ENCODE measurements at places on chromosomes 3 and 15.
A peak's percentile ranks its signal among the peaks of the same experiment; 100 is the strongest.

GRCh38 chr3:133032301-133032700, 5.9 kb upstream of the TMEM108 start:
- no peaks in the 10 kb centered on the region for H3K36me3 ChIP-seq
- no peaks in the 10 kb centered on the region for H3K27me3 ChIP-seq
- DNase-seq = no peak
- H3K27ac ChIP-seq = no peak overlapping the region
- peaks cover 12% of the 10 kb centered on the region for H3K4me1 ChIP-seq

DNA sequence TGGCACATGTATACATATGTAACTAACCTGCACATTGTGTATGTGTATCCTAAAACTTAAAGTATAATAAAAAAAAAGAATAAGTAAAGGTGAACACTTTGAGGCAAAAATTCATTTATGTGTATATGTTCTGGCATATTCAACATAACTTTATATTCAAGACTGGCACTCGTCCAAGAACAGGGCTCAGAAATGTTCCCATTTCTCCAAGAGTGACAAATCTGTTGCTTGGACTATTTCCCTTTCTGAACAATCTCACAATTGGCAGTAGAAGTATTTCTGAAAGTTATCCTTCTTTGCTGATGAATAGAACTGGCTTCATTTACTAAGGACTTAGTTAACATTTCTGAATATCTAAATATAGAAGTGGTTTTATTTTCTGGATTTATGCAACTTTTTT, 212.8 kb downstream of the ADAMTSL3 start:
- H3K27ac ChIP-seq = no peak overlapping the region
- no peaks in the 10 kb centered on the region for H3K4me1 ChIP-seq
- H3K27me3 ChIP-seq = no peaks in the 10 kb centered on the region
- no peaks in the 10 kb centered on the region for H3K36me3 ChIP-seq
- no peak for DNase-seq

DNA sequence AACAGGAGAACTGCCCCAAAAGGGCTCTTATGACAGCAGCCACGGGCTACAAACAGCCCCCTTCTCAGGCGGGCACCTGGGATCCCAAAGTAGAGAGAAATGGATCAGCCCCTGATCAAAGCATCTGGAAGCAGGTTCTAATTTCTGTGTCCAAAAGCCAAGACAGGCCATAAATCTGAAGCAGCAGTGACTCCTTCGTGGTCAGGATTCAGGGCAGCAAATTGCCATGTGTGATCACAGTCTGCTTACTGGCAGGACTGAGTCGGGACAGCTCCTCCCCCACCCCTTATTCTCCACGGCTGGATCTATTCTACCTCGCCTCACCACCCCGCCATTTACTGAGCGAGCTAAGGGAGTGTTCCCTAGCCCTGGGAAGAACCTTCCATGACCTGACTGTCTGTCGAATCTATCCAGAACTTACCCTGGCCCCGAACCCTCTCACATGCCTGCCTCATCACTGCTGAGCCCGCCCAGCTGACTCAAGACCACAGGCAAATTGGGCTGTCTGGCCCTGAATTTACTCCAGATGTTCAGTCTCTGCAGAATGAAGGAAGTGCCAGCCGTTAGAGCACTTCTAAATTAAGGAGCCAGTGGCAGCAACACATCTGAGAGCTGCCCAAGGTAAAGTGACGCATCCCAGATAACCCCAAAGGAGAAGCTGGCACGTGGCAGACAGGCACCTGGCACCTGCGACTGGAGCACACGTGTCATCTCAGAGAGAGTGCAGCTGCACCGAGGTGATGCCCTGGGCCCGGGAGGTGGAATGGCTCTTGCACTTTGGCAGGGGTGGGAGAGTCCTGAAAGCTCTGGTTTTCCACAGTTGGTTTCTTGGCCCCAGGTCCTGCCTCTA, 1.3 kb downstream of the LRRC15 start:
- DNase-seq = no peak
- no peak overlapping the region for H3K4me3 ChIP-seq
- peaks cover 3% of the 10 kb centered on the region for H3K4me1 ChIP-seq
- no peak overlapping the region for H3K27ac ChIP-seq
- H3K27me3 ChIP-seq = peaks cover 5% of the 10 kb centered on the region

- peaks cover 3% of the 10 kb centered on the region for H3K36me3 ChIP-seq
- H3K4me3 ChIP-seq = peak overlapping the region; percentile 53
- H3K4me1 ChIP-seq = peaks cover 36% of the 10 kb centered on the region
- H3K27me3 ChIP-seq = peaks cover 12% of the 10 kb centered on the region
- H3K27ac ChIP-seq = peak overlapping the region; percentile 26
Measured at GRCh38 chr15:65050270-65050669, 5.1 kb downstream of the SLC51B start.

DNA sequence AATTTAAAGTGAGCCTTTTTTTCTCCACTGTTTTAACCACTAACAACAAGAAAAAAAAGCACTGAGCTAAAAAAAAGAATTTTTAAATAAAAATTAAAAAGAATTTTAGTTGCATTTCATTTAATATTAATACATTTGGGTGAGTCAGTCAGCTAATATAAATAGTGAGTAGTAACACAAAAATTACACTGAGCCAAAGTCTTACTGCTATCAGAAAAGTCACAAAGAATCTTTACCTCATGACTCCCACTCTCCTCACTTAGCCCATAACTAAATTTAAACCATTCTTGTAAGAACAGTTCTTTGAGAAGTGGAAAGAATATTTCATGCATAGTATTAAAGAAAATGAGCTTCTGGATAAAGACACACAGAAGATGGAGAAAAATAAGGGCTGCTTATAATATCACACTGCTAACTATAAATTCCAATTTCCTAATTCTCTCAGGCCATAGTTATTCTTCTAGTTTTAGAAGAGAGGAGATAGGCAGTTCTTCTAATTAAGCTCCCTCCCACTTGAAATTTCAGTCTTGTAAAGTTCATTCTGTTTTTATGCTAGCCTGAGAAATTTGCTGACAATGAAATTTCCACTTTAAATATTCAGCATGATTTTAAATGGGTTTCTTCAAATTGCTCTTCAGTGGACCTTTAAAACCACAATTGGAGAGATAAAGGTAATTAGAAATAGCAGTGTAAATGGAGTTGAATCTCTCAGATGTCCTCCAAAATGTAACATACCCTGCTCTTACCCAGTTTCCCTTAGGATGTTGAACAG, 17.6 kb downstream of the SHQ1 start:
- peaks cover 4% of the 10 kb centered on the region for H3K36me3 ChIP-seq
- H3K4me3 ChIP-seq = no peak overlapping the region
- H3K27me3 ChIP-seq = no peaks in the 10 kb centered on the region
- H3K27ac ChIP-seq = no peak overlapping the region
- H3K4me1 ChIP-seq = no peaks in the 10 kb centered on the region

GRCh38 chr3:10353160-10353559, 32.2 kb upstream of the SEC13 start:
- no peaks in the 10 kb centered on the region for H3K36me3 ChIP-seq
- H3K4me3 ChIP-seq = no peak overlapping the region
- peaks cover 8% of the 10 kb centered on the region for H3K27me3 ChIP-seq
- no peak for DNase-seq

GRCh38 chr3:98902351-98902740, 851 bp upstream of the DCBLD2 start:
- no peak for DNase-seq
- H3K27ac ChIP-seq = peak overlapping the region; percentile 20
- H3K36me3 ChIP-seq = no peaks in the 10 kb centered on the region
- H3K4me3 ChIP-seq = peak overlapping the region; percentile 85
- peaks cover 5% of the 10 kb centered on the region for H3K4me1 ChIP-seq

- no peaks in the 10 kb centered on the region for H3K27me3 ChIP-seq
- H3K27ac ChIP-seq = no peak overlapping the region
- H3K36me3 ChIP-seq = peaks cover 28% of the 10 kb centered on the region
- no peak for DNase-seq
- H3K4me3 ChIP-seq = no peak overlapping the region
Measured at GRCh38 chr3:120928991-120929390, 21.0 kb downstream of the STXBP5L start.

DNA sequence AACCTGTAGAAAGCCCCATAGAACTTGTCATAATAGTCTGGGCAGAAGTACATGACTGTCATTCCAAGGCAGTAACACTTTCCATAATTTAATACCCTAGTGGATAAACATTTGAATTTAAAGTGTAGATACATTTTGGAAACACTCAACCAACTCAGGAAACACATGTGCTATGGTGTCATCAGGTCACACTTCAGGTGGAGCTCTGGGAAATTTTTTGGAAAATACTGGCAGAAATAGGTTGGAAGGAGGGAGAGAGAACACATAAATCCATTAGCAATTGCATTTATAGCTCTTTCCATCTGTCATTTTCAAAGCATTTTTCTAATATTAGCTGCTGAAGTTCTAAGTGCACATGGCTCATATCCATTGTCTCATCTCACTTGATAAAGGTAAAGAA, 135.7 kb downstream of the MEIS2 start:
- H3K27ac ChIP-seq = no peak overlapping the region
- no peak overlapping the region for H3K4me3 ChIP-seq
- no peaks in the 10 kb centered on the region for H3K27me3 ChIP-seq
- DNase-seq = no peak
- H3K36me3 ChIP-seq = no peaks in the 10 kb centered on the region
- H3K4me1 ChIP-seq = no peaks in the 10 kb centered on the region

- no peaks in the 10 kb centered on the region for H3K36me3 ChIP-seq
- no peak for DNase-seq
- no peaks in the 10 kb centered on the region for H3K4me1 ChIP-seq
- H3K27me3 ChIP-seq = peaks cover 3% of the 10 kb centered on the region
Measured at GRCh38 chr15:49904296-49904695, 214.7 kb downstream of the ATP8B4 start.

- DNase-seq = no peak
- H3K27ac ChIP-seq = no peak overlapping the region
- H3K36me3 ChIP-seq = no peaks in the 10 kb centered on the region
- no peaks in the 10 kb centered on the region for H3K4me1 ChIP-seq
- no peak overlapping the region for H3K4me3 ChIP-seq
- H3K27me3 ChIP-seq = peaks cover 1% of the 10 kb centered on the region
Measured at GRCh38 chr15:55124616-55125015, 72.1 kb downstream of the RSL24D1 start.

DNA sequence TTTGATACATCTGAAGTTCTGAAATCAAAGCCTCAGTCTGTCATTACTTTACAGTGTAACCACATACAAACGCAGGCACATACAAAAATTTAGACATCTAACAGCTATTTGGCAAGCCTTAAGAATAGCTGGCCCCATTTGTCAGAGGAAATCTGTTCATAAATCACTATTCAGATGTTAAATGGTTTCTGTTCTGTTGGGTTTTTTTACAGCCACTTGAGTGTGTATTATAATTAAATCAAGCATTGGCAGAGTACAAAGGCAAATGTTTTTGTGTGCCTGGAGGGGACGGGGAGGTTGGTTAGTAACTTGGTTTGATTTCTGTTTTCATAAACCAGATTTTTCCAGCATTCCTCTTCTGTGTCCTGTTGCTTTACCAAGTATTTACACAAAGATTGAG, 24.1 kb downstream of the PIGB start:
- no peaks in the 10 kb centered on the region for H3K36me3 ChIP-seq
- no peaks in the 10 kb centered on the region for H3K4me1 ChIP-seq
- no peak overlapping the region for H3K27ac ChIP-seq
- H3K27me3 ChIP-seq = no peaks in the 10 kb centered on the region
- no peak for DNase-seq
- H3K4me3 ChIP-seq = no peak overlapping the region

GRCh38 chr3:63467392-63467791, 185.1 kb upstream of the SNTN start:
- H3K4me3 ChIP-seq = no peak overlapping the region
- DNase-seq = no peak
- no peak overlapping the region for H3K27ac ChIP-seq
- H3K4me1 ChIP-seq = peaks cover 2% of the 10 kb centered on the region

DNA sequence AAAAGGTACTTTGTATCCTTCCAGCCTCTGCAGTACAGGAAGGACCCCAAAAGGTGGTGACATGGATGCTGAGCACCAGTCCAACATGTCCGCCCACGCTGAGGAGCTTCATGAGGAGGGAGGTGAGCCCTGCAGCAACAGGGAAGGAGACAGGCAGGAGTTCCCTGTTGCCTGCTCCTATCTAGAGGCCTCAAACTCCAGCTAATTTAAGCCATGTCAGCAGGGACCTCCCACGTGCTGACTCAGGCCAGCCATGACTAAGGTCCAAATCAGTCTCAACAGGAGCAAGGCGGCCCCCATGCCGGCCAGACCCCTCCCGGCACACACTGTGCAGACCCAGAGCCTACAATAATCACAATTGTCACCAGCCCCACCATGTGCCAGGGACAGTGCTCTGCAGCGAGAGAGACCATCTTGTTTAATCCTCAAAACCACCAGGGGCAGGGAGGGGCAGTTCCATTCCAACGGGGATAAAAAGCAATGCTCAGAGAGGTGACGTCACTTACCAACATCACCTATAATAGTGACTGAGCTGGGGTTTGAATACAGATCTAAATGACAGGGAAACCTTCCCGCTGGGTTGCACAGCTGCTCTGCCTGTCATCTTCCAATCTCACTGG, 54.5 kb upstream of the GATA2 start:
- no peak overlapping the region for H3K27ac ChIP-seq
- peaks cover 4% of the 10 kb centered on the region for H3K4me1 ChIP-seq
- H3K27me3 ChIP-seq = peaks cover 4% of the 10 kb centered on the region
- H3K4me3 ChIP-seq = no peak overlapping the region
- DNase-seq = no peak

DNA sequence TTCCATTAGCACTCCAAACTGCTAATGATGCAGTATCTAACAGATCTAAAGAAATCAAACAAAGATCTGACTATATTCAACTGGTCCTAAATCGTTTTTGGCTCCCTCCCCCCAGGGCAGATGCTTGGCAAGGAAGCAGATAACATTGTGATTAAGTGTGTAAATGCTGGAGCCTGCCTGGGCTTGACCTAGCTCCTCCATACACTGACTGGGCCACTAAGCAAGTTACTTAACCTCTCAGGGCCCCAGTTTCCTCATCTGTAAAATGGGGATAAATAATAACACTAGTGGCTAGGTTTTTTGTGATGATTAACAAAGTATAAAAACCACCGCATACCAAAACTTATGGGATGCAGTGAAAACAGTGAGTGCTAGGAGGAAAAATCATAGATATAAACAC, 9.2 kb downstream of the EID1 start:
- peaks cover 2% of the 10 kb centered on the region for H3K27me3 ChIP-seq
- DNase-seq = no peak
- no peak overlapping the region for H3K4me3 ChIP-seq
- no peak overlapping the region for H3K27ac ChIP-seq
- peaks cover 6% of the 10 kb centered on the region for H3K4me1 ChIP-seq

DNA sequence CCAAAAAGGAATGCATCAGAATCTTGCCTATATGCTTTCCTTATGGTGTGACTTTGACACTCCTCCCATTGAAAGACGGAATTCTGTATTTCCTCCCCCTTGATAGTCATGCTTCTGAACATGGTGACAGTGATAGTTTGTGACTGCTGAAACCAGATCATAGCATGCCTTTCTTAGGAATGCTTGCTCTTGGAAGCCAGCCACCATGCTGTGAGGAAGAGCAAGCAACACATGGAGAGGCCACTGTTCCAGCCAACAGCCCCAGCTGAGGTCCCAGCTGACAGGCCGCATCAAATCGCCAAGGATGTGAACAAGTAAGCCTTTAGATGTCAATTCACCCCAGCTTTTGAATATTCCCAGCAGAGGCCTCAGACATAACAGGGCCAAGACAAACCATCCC, 100.1 kb downstream of the IGF2BP2 start:
- H3K4me1 ChIP-seq = peaks cover 57% of the 10 kb centered on the region
- peak overlapping the region; percentile 85 for H3K27ac ChIP-seq
- peaks cover 3% of the 10 kb centered on the region for H3K27me3 ChIP-seq

All from glutamatergic neuron (in vitro differentiated cells).